Lower lobe of right lung (tissue), 2 donors: ENCODE measurements at places on chromosomes 2 and 18. TPM values are rescaled to one million over a fixed set of nuclear protein-coding genes. Genes with fewer than 3 reads are reported as not detected.

GRCh38 chr2:858646-859045 lies 92.0 kb upstream of the SNTG2 start:
- no peak for DNase-seq

Gene TMEM131
- total RNA-seq, result 42.2 TPM

- DNase-seq, result no peak
These were observed 160.1 kb upstream of the LRP1B start for GRCh38 chr2:142290931-142291330.

DNA sequence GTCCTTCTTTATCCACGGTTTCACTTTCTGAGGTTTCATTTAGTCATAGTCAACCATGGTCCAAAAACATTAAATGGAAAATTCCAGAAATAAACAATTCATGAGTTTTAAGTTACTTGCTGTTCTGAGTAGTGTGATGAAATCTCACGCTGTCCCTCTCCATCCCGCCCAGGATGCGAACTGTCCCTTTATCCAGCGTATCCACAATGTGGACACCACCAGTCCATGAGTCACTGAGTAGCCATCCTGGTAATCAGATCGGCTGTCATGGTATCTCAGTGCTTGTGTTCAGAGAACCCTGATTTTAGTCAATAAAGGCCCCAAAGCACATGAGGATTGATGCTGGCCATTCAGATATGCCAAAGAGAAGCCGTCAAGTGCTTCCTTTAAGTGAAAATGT lies 3.7 kb downstream of the SP140L start:
- no peak for DNase-seq

DNA sequence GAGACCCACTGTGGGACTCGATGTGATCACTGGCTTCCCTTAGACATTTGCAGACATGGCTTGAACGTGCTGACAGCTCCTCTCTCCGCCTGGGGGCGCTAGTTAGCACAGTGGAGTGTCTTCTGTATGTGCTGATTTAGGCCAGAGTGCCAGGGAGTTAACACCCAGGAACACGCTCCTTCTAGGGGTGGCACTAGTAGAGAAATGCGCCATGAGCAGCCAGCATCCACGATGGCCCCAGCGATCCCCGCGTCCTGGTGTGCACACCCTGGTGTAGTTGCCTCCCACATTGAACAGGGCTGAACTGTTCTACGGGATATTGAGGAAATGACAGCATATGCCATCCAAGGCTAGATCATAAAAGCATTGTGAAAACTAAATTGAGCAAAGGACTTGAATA lies 11.4 kb upstream of the NMUR1 start:
- no peak for DNase-seq

Gene DNAJC5G
- total RNA-seq, result not detected

DNA sequence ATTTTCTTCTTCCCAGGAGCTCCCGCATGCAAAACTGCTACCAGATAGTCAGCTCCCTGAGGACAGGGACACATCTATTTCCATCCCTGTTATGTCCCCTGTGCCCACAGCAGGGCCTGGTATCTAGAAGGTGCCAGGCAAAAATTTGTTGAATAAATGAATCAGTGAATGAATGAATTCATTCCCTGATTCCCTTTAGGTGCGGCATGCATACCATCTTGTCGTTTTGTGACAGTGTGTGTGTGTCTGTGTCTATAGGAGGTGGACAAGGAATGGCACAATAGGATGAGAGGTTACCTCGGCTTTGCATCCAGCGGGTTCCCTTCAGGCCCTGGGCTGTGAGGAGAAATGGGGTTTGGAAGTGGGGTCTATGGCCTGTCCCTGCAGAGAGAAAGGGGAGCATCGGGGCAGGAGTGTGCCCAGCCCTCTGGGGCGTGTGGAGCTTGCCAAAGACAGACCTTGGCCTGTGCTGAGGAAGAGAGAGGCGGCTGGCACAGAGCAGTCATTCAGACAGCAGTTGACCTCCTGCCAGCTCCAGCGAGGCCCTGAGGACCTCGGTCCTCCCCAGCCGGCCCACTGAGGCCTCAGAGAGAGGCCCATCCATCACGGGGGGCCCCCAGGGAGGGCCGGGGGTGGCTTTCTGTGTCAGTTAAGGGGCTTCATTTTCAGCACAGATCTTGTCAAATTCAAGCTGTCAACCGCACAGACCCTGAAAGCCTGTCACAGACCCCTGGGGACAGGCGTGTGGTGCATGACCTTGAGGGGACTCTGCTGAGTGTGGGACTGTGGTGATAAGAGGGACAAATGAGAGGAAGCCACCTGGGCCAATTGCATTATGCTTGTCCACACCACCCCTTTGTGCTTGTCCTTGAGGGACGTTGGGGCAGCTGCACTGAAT lies 125.9 kb upstream of the CXCR4 start:
- no peak for DNase-seq
